Chondrocyte (in vitro differentiated cells): ENCODE measurements at places on chromosomes 6 and 20.

DNA sequence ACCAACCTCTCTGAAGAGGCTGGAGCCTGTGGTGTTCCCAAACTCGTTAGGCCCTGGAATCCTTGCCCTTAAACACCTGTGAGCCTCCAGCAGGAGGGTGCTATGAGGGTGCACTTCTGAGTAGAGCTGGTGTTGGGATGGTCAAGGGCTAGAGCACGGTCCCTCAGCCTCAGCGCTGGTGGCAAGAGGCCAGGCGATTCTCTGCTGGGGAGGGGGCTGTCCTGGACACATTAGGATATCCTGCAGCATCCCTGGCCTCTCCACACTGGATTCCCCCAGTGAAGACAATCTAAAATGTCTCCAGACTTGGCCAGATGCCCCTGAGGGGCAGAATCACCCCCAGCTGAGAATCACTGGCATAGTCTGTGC, 157.8 kb downstream of the SYCP2 start:
- DNase-seq, result no peak

- no peak for DNase-seq
These were observed 60.9 kb downstream of the TFAP2C start for GRCh38 chr20:56689852-56690485.

DNA sequence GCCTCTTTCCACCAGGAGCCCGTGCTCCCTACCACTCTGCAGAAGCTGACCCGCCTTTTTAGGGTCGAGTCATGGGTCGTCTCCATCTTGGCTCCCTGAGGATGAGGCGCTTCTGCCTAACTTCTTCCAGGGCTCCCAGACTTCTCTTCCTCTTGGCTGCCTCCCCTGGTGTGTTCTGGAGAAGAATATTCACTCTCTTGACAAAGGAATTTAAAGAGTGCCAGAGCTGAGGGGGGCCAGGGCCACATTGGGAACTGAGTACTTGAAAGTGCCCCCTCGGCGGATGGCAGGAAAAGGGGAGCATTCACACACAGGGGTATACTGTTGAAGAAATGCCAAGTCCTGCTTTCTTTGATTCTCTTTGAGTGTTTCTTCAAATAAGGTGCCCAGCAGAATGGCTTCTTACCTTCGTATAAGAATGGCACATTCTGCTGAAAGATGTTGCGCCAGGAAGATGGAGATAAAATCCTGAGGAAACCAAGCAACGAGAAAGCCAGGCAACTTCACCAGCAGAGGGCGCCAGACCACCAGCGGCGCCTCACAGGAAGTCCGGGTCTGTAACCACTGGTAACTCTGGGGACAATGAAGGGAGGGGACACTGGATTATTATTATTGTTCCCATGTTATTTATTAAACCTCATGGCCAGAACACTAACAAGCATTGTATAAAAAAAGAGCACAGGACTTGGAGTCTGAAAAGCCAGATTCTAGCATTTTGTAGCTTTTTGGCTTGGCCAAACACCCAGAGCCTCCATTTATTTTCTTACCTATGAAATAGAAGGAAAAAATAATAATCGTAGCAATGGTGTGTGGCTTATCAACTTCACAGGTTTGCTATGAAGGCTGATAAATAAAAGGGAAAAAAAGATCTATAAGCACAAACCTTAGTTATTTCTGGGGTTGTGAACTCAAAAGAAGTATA, 176.7 kb downstream of the HACE1 start:
- no peak for DNase-seq

- DNase-seq, result no peak
These were observed 136.9 kb downstream of the FOXO3 start for GRCh38 chr6:108697561-108698161.

DNA sequence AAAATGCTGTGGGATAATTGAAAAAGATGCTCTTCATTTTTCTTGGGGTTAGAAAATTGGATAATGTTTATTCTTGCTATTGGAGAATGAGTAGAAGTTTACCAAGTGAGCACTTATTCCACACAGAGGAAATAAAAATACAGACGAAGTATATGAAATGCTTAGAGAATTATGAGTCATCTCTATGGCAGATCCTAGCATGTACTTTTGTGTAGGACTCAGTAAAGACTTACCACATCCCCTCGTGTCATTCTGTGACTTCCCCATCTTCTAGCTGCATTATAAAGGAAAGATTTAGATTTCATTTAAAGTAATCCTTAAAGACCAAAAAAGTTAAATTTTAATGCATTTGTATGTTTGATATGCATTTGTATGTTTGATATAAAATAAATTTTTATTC, 685.6 kb downstream of the TBC1D32 start:
- DNase-seq, result no peak

DNA sequence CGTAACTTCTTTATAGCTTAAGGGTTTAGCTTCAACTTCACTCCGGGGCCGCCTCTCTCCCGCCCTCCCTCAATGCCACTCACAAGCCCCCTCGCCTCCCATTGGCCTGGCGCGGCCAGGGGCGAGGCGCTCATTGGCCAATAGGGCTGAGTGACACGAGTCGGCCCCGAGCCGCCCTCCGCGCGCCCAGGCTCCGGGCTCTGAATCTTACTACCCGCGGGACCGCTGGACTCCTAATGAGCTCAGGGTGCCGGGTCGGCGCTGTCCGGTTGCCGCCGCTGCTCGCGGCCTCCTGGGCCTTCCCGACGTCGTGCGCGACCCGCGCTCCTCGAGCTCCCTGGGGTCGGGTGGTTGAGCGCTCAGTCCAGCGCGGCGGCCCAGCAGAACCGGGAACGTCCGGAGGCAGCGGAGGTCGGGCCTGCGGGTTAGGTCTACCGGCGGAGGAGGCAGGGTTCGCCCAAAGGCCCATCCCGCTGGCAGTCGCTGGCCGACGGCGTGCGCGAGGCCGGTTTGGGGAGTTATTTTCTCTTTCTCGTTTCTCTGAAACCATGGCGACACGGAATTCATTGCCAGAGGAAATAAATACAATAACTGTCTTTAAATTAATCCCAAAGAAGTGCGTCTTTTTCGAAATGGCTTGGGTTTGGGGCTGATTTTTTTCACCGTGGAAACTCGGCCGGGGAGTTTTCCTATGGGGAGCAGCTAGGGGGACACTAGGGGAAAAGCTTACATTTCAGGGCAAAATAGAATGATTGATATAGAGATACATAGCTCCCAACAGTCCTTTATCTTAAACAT, at the start of gene SIM1:
TSS of gene SIM1 (minus strand) at position 19 of the 798 bp plus-strand sequence. CDS start 1,453 bp downstream, outside the sequence.
- no peak for DNase-seq

GRCh38 chr6:54191461-54191860, 80.2 kb downstream of the MLIP start:
- no peak for DNase-seq

- DNase-seq, result no peak
These were observed 143.5 kb upstream of the BMP2 start for GRCh38 chr20:6623989-6624388.

DNA sequence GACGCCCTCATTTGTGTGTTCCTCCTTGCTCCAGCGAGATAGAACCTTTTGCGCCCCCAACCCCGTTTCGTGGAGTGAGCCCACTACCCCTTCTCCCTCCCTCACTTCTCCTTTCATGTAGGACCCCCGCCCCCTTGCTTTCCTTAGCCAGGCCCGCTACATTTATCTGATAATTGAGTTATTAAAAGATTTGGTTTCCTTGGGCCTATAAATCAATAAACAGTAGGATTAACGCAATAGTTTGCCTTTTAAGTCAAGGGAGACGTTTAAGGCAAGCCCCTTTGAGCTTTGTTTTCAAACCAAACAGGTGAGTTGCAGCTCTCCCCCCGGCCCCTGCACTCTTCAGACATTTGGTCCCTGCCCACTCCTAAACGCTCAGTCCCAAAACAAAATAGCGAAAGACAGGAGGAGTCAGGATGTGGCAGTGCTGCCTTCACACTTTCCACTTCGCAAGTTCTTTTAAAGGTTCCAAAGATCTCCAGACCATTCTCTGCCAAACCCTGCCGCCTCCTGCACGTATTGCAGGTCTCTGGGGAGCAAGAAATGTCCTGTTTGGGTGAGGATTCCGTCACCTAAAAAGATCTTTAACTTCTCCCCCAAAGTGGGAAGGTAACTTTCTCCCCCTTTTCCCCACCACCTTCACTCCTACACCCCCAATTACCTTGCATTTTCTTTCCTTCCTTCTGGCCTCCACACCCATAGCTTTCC, 27.6 kb downstream of the TFAP2B start:
- DNase-seq, result no peak

DNA sequence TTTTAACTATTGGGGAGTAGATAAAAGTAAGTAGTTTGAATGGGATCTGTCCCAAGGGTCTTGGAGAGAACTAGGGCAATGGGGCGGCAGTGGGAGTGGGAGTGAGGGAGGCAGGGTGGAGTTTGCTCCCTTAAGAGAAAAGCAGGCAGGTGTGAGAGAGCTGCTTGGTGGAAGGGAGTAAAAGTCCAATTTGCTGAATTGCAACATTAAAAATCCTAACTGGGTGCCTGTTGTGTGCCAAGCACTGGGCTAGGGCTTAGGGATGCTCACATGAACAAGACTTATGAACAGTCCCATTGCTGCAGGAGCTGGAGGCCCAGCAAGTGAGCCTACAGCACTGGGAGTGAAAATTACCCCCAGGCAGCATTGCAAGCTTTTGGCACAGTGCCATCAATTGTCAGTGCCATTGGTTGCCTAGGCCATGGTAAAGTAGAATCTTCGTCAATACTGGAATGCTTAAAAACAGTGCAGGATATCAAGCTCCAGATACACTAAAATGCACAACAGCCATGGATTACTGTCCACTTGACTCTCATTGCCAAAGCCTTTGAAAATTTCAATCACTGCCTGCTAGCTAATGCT, 277.7 kb upstream of the JARID2 start:
- DNase-seq, result no peak

DNA sequence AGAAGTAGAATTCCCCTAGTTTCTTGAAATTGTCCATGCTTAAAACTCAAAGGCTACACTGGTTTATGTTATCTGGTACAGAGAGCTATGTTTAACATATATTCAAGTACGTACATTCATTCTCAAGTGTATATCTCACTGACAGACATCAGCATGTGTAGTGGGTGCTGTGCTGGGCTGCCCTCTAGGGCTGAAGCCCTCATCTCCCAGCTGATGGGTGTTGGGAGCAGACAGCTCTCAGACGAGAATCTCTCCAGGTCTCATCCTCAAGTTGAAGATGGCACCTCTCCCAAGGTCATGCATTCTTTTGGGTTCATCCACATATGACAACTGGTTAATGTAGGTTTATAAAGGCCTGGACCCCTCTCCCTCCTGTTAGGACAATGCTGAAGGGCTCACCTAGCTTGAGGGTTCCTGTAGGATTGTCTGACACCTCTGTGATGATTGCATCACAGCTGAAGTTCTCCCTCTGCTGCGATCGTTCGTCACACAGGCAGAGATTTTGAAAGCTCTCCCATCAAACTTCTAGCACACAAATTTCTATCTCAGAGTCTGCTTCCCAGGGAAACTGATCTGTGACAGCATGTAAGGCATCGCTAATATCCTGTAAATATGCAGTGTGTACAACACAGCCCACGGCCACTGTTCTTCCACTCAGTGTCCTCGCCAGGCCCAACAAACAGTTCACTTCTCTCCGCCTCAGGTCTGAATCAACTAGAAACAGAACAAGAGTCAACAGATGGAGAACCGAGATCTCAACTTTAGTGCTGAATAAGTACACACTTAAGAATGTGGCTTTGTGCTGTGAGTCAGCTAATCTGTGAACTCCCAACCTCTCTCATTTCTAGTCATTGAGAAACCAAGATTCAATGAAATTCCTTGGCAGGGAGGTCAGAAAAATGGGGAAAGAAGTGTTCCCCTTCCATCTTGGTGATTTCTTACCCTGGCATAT, 43.2 kb downstream of the PREP start:
- DNase-seq, result no peak

DNA sequence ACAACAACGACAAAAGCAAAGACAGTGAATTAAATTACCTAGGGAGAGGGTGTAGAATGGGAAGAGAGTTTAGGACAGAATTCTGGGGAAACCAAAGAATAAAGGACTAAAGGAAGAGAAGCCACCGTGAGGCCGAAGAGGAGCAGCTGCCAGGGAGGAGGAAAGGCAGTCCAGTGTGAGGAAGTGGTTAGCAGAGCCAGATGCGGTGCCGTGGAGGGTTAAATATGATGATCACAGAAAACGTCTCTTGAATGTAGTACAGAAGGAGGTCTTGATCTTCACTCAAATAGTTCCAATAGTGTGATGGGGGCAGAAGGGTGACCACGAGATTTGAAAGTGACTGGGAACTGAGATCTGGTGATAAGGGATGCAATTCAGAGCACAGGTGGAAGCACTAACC, 67.7 kb downstream of the TMEM244 start:
- no peak for DNase-seq

- peak; percentile 78 for DNase-seq
These were observed 22.4 kb downstream of the SDCBP2 start for GRCh38 chr20:1306316-1307135.

GRCh38 chr6:148501178-148501590, 158.5 kb downstream of the SASH1 start:
- DNase-seq, result no peak

GRCh38 chr6:25446830-25447569, 167.8 kb downstream of the CARMIL1 start:
- no peak for DNase-seq

DNA sequence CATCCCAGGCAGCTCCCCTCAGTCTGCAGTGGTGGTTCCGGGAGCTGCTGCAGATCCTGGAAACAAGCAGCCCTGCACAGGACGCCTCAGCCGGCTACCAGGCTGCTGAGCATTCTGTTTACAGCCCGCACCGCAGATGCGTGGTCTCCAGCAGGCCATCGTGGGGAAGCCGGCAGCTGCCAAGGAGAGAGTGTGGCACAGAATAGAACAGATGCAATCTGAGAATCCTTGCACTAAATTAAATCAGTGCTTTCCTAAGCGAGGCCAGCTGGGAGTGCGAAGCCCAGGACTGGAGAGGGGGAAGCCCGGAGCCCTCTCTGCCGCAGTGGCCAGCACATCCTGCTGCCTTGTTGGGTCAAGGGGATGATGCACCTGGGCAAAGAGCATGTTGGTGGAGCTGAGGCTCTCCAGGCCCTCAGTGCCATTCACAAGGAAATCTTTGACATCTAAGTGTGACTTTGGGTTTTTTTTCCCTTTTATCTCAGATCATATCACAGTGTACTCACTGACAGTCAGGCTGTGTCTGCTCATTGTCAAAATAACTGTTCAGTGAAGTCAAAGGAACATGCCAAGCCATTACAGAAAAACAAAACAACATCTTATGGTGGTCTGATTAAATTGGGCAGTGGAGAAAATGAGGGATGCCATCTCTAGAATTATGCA, 118.1 kb downstream of the SYNDIG1 start:
- DNase-seq, result no peak

GRCh38 chr6:35906499-35906846, 14.4 kb downstream of the SRPK1 start:
- no peak for DNase-seq
